ENCODE measurements at places on chromosomes 4 and X. TPM values are rescaled to one million over a fixed set of nuclear protein-coding genes. Genes with fewer than 3 reads are reported as not detected.

Gene RASSF6
- total RNA-seq, result not detected

Gene TMPRSS11F
- not detected for total RNA-seq

Gene RPA4
- 0.45 TPM for total RNA-seq

Gene HDX
- total RNA-seq, result 2.9 TPM

Gene MAGEE2
- not detected for total RNA-seq

Gene WAS
- total RNA-seq, result not detected

Gene ASB12
- not detected for total RNA-seq

Gene CTSO
- 6.5 TPM for total RNA-seq

Gene RFC1
- total RNA-seq, result 41.1 TPM

Gene GJB1
- total RNA-seq, result not detected

Gene TAPT1
- 12.3 TPM for total RNA-seq

Gene CYTL1
- 0.15 TPM for total RNA-seq

Gene VCX
- total RNA-seq, result not detected

Gene PDZD11
- 51.2 TPM for total RNA-seq

Gene AFF2
- 0.12 TPM for total RNA-seq

Gene HSFX1
- total RNA-seq, result 0.23 TPM

Gene USP51
- total RNA-seq, result 0.30 TPM

Gene NHSL2
- total RNA-seq, result 0.45 TPM

Gene SPANXA1
- not detected for total RNA-seq

Gene HMX1
- total RNA-seq, result not detected

Gene RTL3
- total RNA-seq, result not detected

Gene FHDC1
- under 0.01 TPM for total RNA-seq

Gene TRAPPC2
- total RNA-seq, result 10.9 TPM

Gene FRG2
- total RNA-seq, result not detected

Gene BCAP31
- 152 TPM for total RNA-seq

Gene F11
- not detected for total RNA-seq

Gene NAP1L2
- total RNA-seq, result 0.23 TPM

Gene PNMA6A
- 0.68 TPM for total RNA-seq

Gene EDNRA
- 5.3 TPM for total RNA-seq

Gene MAGEB17
- total RNA-seq, result not detected

Gene HS3ST1
- 3.1 TPM for total RNA-seq

Gene HELT
- not detected for total RNA-seq

Gene PHKA2
- 10.7 TPM for total RNA-seq

Gene ANTXR2
- total RNA-seq, result 133 TPM

Gene SOWAHB
- total RNA-seq, result not detected

Gene UGT2A3
- not detected for total RNA-seq

Gene YY2
- 1.1 TPM for total RNA-seq
